ENCODE measurements at places on chromosomes 7 and 10.

DNA sequence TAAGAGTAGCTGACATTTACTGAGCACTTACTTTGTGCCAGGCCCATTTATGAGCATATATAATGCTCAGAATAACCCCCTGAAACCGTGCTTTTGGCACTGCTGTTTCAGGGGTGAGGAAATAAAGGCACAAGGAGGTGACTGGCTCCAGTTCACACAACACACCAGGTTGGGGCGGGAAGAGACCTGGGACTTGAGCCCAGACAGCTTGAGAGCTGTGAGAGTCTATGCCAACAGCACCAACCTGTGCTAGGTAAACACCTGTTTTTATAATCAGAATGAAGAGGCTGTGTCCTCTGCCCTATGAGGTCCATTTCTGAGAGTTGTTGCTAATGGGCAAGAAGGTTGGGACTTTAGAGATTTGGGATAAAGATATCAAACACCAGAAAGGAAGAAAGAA is 8.8 kb upstream of the AZGP1 start:
- no peak for DNase-seq

- no peak for DNase-seq
These were observed 104.4 kb upstream of the ZNF92 start for GRCh38 chr7:65269150-65269856.

GRCh38 chr7:44431091-44431608 is 59.3 kb downstream of the NUDCD3 start:
- no peak for DNase-seq

- no peak for DNase-seq
These were observed 74.5 kb upstream of the VKORC1L1 start for GRCh38 chr7:65798111-65799075.

- no peak for DNase-seq
These were observed 69.7 kb downstream of the ZNRF2 start for GRCh38 chr7:30353932-30354607.

GRCh38 chr7:44325811-44326241 is 432 bp upstream of the CAMK2B start:
- DNase-seq, result no peak

All from AG09319 (cell line).